Kidney (tissue), 22 donors: ENCODE measurements at places on chromosomes 16 and 17. TPM values are rescaled to one million over a fixed set of nuclear protein-coding genes. Genes with fewer than 3 reads are reported as not detected.
A peak's percentile ranks its signal among the peaks of the same experiment; 100 is the strongest.

PROCA1 gene
- total RNA-seq, result 3.4 TPM

- DNase-seq, result no peak
These were observed 155.2 kb downstream of the SHISA9 start for GRCh38 chr16:13056607-13057006.

DNA sequence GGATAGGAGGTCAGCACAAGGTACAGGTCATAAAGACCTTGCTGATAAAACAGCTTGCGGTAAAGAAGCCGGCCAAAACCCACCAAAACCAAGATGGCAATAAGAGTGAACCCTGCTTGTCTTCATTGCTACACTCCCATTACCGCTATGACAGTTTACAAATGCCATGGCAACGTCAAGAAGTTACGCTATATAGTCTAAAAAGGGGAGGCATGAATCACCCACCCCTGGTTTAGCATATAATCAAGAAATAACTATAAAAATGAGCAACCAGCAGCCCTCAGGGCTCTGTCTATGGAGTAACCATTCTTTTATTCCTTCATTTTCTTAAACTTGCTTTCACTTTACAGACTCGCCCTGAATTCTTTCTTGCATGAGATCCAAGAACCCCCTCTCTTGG is 1.0 kb upstream of the HSBP1 start:
- no peak for DNase-seq

KRTAP9-2 gene
- not detected for total RNA-seq

DNA sequence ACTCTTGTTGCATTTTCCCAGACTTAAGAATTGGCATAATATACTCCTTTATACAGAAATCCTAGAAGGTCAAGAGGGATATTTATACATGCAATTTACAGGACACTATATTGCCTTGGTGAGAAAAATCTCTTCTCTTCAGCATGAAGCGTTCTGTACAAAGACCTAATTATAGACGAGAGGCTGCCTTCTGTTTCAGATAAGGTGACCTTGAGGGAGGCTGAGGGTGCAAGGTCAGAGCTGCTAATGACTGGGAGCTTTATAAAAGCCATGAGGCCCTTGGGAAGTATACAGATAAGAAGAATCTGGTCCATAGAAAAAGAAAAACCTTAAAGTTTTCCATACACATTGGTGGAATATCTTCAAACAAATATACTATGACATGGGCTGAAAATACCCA is 156.3 kb upstream of the SOX9 start:
- DNase-seq, result no peak

DNA sequence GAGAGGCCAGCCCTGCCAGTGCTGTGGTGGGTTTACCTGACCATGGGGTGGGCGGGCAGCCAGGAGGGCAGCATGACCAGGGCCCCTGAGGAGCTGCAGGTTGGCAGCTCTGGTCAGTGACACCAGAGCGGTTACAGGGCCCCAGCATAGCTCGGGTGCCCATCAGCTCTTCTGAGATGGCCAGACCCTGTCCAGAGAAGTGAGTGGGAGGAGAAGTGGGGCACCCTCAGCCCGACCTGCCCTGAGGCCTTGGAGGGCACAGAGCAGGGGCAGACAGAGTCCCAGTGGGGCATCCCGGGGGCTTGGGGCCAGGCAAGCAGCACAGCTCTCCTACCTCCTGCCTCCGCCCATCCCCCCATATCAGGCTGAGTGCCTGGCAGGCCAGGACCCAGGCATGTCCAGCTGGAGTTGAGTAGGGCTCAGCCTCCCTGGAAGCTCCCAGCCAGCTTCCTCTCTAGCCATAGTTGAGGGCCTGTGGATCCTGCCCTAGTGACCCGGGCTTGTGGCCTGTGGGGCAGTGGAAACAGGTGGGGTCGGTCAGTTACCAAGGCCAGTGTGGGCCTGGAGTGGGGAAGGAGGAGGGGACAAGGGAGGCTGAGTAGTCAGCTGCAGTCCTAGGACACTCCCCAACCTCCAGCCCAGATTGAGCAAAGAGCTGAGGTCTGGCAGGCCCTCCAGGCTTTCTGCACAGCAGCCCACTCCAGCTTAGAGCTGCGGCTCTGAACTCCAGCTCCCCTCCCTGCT is 83.5 kb downstream of the AMFR start:
- DNase-seq, result no peak

PLEKHG4 gene
- total RNA-seq, result 10.1 TPM

DNA sequence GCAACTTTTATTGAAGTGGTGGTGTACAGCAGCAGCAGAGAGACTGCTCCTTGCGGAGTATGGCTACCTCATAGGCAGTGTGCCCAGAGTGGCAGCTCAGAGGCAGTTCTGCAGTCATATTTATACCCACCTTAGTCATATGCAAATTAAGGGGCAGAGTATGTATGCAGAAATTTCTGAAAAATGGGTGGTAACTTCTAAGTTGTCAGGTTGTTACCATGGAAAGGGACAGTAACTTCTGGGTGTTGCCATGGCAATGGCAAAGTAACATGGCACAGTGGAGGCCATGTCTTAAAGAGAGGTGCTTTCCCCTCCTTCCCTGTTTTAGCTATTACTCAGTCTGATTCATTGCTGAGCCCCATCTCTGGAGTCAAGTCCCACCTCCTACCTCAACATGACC is 53.4 kb downstream of the MEOX1 start:
- DNase-seq, result no peak

DNA sequence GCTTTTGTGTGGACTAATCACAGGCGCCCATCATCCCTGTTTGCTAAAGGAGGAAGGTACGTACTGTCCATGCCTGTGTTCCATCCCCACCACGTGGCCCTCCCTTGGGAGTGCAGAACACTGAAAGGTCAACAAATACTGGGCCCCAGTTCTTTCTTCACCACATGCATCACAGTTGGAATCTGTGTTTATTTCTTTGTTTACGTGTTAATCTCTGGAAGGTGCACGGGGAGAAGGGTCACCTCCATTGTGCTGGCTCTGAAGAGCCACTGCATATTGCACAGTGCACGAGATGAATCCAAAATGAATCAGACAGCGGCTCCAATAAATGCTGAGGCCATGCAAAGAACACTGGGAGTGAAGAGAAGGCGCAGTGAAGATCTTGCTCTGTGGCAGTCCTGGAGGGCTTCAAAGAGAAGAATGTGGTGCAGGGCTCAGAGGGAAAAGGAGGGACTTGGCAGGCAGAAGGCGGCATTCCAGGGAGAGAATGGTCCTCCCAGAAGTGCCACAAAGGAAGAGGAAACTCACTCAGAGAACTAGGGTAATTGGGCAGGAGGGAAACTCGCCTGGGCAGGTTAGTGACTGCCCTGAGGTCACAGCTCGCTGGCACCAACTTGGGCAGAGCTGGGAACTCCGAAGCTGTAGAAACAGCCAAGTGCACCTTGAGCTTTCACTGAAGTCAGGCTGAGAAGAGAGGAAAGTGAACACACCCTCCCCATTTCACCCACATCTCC is 3.7 kb downstream of the RPH3AL start:
- DNase-seq, result no peak

DNA sequence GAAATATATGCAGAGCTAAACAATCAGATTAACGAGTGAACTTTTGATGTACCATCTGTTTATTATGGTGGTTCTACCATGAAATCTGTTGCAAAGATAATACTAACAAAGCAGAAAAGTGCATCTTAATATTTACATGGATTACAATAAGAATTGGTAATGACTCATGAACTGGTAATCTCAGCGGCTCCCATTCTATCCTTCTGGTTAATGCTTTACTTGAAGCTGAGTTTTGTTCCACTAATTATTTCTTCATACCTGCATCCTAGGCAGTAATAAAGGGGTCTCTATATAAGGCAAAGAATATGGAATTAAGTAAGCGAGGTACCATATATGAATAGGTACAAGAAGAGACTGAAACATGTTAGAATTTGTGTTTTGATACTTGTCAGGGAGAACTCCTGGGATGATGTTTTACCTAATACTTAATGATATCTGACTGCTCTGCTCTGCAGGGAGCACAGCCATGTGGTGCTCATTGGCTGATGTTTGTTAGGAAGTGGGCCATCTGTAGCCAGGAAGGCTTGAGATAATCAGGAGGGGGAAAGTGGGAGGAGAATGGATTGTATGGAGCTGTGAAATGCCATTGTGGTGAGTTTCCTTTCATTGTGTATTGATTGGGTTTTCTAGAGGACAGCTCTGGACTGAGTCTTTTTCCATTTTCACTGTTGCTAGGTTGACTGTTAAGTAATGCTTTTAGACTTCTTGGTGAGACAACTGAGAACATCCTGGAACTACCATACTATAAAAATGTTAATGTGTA is 52.6 kb downstream of the MAP2K6 start:
- DNase-seq, result no peak

IQCK gene
- 38.1 TPM for total RNA-seq

GRCh38 chr16:21301168-21301894 is 23.2 kb upstream of the CRYM start:
- DNase-seq, result peak; percentile 89

APOBR gene
- total RNA-seq, result 3.2 TPM

GRCh38 chr17:39994448-39994847 is 13.8 kb downstream of the PSMD3 start:
- no peak for DNase-seq

GRCh38 chr17:2723997-2724783 is 12.6 kb upstream of the CLUH start:
- peak; percentile 40 for DNase-seq

- DNase-seq, result no peak
These were observed 17.6 kb upstream of the ABR start for GRCh38 chr17:1197379-1197778.

DNA sequence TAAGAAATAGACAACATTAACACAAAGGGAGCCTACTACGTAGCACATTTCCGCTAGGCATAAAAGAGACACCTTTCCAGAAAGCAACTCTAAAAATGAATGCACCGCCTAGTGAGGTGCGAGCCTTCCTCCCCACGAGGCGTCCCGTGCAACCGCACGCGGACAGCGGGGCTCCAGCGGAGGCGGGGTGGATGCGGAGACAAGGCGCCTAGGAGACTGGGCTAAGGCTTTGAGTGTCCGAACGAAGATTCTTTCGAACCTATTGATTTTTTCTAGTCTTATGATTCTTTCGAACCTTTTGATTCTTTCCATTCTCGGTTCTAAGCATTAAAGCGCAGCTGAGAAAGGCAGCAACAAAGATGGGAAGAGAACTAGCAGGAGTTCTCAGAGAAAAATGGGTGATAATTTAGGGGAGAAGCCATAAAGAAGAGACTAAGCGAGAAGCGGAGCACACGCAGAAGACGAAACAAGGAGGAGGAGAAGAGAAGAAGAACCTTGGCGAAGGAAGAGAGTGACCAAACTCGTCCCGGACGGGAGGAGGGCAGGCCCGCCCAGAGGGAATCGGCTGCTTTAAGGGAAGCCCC is 394 bp upstream of the CPD start:
- peak; percentile 69 for DNase-seq

GRCh38 chr16:4924593-4925292 is 12.2 kb downstream of the PPL start:
- peak; percentile 84 for DNase-seq

ZFP1 gene
- total RNA-seq, result 9.2 TPM

CMTM2 gene
- total RNA-seq, result 0.25 TPM

FOXO3B gene
- total RNA-seq, result 3.0 TPM

KRTAP3-1 gene
- total RNA-seq, result not detected

KRT9 gene
- total RNA-seq, result not detected

- DNase-seq, result no peak
These were observed 69.7 kb downstream of the IL21R start for GRCh38 chr16:27471661-27472060.

GRCh38 chr17:47906443-47906842 is 10.4 kb downstream of the SP2 start:
- DNase-seq, result no peak

KRTAP2-3 gene
- 0.28 TPM for total RNA-seq

CHD9NB gene
- total RNA-seq, result 26.2 TPM

GRCh38 chr16:53899431-53899830 is 195.5 kb downstream of the FTO start:
- no peak for DNase-seq

CDRT15L2 gene
- total RNA-seq, result not detected

DNA sequence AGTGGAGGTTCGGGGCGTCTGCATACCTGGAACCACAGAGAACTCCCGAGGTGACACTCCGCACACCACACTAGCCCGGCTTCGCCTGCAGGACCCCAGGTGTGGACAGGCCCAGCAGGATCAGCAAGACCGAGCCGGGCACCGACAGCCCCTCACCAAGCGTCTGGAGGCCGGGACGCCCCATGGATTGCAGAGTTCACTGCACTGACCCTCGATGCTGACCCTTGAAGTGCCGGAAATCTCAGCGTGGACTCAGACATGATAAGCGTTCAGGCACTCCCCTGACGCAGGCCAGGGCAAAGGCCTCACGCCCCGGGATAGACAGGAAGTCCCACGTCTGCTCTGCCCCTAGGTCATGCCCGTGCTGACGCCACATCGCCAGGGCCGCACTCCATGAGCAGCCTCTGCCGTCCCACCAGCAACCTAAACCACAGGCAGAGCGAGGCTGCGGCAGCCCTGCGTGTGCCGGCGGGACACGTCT is 26.0 kb downstream of the ACSF3 start:
- no peak for DNase-seq

GRCh38 chr17:5541610-5542202 is 42.6 kb downstream of the NLRP1 start:
- peak; percentile 50 for DNase-seq

PDE6G gene
- 3.2 TPM for total RNA-seq

C16orf96 gene
- total RNA-seq, result 0.16 TPM
